ENCODE measurements at places on chromosomes 16 and 17.

GRCh38 chr17:44914148-44914547, 1.2 kb downstream of the GFAP start:
- DNase-seq: no peak

DNA sequence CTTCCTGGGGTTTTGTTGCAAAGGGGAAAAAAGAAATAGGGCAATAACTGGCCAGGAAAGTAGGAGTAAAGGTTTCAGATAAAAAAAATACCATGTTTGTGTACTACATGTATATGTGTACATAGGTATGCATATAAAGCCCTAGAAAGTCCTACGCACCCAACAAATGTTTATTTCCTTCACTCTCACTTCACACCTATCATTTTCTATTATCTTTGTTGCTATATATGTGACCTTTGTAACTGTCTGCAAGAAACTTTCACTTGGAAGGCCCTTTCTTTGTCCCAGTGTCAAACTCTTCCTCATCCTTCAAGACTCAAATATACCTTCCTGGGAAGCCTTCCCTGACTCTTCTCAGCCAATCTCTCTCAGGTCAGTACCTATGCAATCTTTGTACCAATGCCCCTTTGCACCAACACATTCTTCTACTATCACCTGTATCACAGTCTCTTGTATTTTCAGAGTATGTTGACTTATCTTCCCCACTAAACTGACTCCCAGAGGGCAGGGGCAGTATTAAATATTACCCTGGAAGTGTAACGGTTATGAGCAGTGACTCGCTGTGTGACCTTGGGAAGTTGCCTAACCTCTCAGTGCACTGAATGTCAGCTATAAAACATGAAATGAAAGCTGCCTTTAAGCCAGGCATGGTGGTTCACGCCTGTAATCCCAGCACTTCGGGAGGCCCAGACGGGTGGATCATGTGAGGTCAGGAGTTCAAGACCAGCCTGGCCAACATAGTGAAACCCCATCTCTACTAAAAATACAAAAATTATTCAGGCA, 6.5 kb downstream of the XPO6 start:
- DNase-seq: no peak

DNA sequence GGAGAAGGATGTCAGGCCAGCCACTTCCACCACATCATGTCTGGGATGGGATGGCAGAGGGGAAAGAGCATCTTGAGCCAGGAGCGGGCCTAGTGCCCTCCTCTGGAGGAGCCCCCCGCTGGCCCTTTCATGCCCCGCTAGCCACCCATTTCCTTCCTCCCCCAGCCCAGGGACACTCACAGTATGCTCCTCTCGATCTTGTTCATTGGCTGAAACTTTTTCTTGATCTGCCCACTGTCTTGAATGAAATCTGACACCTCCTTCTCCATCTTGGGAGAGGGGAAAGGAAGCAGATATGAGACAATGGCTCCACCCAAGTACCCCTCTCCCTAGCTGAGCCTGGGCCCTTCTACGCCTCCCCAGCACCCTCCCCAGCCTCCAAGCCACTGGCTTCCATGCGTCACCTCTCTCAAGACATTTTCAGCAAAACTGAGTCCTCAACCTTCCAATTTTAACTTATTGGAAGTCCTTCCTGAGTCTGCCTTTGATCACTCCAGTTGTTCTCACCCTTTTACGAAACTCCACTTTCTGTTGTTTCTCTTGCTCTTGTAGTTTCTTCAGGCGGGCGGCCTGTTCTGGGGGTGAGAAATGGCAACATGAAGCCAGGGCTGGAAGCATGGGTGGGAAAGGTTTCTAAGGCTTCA, 7.2 kb downstream of the SPAG7 start:
- no peak for DNase-seq

- no peak for DNase-seq
Observed at GRCh38 chr17:57905875-57906455, 49.2 kb downstream of the CUEDC1 start.

GRCh38 chr17:58084317-58084981, 1.2 kb downstream of the DYNLL2 start:
- peak; percentile 22 for DNase-seq

GRCh38 chr16:77408607-77409006, 26.2 kb downstream of the ADAMTS18 start:
- no peak for DNase-seq

GRCh38 chr16:23996258-23996955, 160.6 kb downstream of the PRKCB start:
- no peak for DNase-seq

DNA sequence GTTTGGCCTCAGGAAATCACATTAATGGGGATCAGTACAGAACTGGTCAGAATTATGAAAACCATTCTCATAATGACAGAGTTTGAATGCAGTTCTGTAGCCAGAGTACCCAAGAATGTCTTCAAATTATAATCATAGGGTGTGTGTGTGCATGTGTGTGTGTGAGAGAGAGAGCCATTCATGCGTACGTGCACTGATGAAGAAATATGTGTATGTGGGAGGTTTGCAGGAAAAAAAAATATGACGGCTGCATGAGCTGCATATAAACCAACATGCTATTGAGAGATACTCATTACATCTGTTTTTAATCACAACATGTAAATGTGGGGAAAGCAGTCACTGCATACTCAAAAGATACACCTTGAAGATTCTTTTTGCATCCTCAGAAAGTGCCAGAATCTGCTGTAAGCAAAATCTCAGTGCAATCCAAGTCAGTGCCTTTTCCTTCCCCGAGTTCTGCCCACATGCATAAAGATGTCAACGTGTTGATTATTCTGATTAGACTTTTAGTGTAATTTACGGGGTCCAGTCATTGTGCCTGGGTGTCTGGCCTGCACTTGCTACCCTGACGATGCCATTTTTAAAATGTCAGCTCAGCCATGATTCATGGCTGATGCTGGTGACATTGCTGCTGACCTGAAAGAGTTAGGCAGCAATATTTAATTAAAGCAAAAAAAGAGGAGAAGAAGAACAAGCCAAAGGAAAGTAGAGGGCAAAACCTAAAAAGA, 378.7 kb upstream of the ZFHX3 start:
- DNase-seq: no peak

- DNase-seq: no peak
Observed at GRCh38 chr17:18950944-18951905, 740 bp upstream of the SLC5A10 start.

DNA sequence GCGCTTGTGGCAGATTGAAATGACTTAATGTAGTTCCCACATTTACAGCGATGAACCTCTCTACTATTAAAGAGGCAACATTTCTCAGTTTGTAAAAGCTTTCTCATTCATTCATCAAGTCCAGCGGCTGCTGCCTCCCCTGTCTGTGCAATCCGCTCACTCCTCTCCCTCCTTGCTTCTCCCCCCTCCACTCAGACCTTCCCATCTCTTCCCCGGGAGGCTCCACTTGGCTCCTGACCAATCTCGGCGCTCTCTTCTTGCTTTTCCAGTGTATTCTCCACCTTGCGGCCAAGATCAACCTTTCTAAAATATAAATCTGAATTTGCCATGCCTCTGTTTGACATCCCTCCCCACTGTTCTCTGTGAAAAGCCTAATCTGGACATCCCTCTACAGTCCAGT, 117.5 kb downstream of the ASIC2 start:
- DNase-seq: no peak

GRCh38 chr17:28612936-28613872, 781 bp downstream of the RSKR start:
- no peak for DNase-seq

GRCh38 chr17:73958453-73958852, 245.0 kb upstream of the RPL38 start:
- DNase-seq: no peak

GRCh38 chr17:46984892-46985291, 5.8 kb upstream of the RPRML start:
- DNase-seq: no peak

- DNase-seq: no peak
Observed at GRCh38 chr16:22887445-22887844, 73.5 kb downstream of the HS3ST2 start.

DNA sequence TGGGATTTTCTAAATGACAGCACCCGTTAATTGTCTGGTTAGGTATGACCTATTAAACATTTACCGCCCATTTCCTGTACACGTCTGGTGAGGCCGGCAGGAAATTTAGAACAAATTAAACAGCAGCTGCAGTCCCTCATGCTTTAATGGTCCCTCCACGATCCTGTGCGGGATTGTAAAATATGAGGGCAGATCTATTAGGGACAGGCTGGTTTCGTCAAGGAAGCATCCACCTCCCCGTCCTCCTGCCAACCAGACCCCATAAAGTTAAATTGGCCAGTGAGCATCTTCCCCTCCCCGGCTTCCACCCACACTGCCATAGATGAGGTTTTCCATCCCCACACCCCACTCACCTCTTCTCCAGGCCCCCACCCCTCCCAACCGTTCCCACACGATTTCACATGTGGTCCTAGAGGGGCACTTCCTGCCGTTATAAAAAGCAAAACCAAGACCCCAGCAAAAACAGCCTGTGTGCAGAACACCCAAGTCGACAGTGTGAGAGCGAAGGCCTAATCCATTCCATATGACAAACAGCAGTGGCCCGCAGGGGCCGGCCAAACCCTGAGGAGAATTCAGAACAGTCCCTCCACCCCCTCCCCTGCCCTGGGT, 331.9 kb downstream of the FOXL1 start:
- DNase-seq: no peak

- DNase-seq: no peak
Observed at GRCh38 chr16:59216291-59216690, 482.2 kb upstream of the GOT2 start.

DNA sequence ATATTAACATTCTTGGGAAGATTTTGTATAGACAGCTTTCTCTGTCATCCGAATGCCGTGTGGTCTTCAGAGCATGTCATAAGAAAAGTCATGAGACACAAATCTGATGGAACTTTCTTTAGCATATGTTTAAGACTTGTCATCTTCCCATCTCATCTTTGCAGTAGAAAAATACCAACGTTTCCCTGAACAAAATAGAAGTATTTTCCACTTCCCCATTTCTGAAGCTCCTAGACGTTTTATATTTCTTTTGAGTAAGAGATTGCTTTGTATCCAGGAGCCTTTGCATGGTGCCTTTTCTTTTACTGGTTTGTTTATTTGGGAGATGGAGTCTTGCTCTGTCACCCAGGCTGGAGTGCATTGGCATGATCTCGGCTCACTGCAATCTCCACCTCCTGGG, 235.1 kb downstream of the PRKCA start:
- no peak for DNase-seq

GRCh38 chr17:57577751-57578607, 167.1 kb downstream of the CCDC182 start:
- DNase-seq: no peak

DNA sequence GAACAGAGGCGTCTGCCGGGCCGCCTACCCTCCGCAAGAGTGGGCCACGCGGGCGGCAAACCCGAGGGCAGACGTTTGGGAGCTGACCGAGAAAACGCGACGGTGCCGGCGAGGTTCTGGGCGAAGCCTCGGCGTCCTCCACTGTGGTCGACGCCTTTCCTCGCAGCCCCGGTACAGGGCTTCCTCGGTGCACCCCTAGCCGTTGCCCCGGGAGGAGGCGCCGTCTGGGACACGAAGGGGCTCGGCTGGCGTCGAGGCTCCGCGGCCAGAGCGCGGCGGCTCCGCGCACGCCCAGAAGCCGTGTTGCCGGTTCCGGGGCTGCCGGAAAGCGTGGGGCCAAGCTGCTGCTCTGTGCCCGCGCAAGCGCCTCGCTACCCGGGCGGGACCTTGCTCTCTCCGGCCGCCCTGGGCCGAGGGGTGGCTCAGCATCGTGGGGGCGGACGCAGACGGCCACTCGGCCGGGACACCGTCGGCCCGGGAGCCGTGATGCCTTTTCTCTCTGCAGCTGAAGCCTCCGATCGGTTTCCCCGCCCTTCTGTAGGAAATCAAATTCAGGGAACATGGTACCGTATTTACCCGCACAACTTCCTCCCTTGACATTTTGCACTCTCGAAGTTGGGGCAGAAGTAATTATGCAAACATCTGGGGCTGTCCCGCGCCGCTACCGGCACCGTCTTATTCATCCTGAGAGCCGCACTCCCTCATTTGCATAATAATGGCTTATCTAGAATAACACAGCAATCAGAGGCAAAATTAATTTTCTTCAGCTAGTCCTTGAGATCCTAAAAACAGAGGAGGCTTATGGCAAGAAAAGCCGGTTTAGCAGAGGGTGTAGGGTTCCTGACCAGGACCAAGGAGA, 7.3 kb upstream of the CBX8 start:
- no peak for DNase-seq

- DNase-seq: no peak
Observed at GRCh38 chr17:33421933-33422332, 128.8 kb upstream of the ASIC2 start.

DNA sequence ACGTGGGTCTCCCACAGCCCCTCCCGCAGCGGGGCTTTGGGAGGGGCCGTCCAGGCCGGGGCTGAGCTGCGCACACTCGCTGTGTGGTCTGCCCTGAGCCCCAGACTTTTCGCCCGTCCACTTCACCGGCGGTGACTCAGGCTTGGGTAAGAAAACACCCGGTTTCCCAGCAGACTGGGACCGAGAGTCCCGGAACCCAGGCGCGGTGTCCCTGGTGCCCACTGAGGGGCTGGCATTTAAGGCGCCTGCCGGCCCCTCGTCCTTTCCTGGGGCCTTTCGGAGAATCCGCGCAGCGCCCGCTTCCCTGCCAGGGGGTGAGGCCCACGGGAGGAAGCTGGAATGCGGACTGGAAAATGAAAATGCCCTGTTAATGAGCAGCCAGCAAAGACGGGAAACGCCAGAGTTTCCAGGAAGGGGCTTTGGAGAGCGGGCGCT, 100.3 kb downstream of the C16orf95 start:
- no peak for DNase-seq

GRCh38 chr17:67577429-67578141, 140.2 kb upstream of the NOL11 start:
- DNase-seq: no peak

GRCh38 chr17:68559316-68559715, 41.9 kb downstream of the FAM20A start:
- no peak for DNase-seq

DNA sequence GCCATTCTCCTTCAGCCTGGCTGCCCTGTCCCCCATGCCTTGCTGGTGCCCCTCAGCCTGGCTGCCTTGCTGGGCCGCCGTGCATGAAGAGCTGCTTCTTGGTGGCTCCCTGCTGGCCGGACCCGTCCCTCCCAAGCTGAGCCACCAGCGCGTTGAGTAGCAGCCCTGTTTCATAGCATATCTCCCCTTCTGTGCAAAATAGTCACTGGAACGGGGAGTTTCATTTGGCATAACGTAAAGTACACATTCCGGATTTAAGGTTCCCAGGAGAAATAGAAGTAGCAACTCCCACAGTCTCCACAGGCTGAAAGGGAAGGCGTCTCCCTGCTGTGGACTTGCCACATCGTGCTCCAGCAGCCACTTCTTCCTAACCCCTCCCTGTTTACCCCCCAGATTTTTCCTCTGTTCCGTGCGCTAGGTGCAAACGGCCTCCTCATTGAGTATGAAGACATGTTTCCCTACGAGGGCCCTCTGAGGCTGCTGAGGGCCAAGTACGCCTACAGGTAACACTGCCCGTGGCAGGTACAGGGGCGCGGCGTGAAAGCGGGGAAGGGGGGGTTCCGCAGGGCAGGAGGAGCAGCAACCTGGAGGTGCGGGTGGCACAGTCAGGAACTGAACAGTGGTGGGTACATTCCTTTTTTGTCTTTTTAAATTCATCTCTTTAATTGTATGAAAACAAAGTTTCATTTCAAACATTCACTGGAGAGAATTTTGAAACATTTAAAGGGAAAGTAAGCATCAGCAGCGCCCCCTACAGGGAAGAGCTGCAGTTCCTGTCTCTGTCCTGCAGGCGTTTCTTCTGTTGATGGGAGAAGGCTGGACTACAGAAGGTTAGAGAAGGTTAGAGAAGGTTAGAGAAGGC, 5.8 kb upstream of the OGFOD3 start:
- DNase-seq: no peak

- DNase-seq: no peak
Observed at GRCh38 chr17:69143683-69144231, 2.1 kb upstream of the ABCA6 start.

All from activated CD8-positive, alpha-beta memory T cell treated with anti-CD3 and anti-CD28 coated beads for 1 hour (primary cell).